Fibroblast of villous mesenchyme (primary cell): ENCODE measurements at places on chromosomes 6 and 20.

DNA sequence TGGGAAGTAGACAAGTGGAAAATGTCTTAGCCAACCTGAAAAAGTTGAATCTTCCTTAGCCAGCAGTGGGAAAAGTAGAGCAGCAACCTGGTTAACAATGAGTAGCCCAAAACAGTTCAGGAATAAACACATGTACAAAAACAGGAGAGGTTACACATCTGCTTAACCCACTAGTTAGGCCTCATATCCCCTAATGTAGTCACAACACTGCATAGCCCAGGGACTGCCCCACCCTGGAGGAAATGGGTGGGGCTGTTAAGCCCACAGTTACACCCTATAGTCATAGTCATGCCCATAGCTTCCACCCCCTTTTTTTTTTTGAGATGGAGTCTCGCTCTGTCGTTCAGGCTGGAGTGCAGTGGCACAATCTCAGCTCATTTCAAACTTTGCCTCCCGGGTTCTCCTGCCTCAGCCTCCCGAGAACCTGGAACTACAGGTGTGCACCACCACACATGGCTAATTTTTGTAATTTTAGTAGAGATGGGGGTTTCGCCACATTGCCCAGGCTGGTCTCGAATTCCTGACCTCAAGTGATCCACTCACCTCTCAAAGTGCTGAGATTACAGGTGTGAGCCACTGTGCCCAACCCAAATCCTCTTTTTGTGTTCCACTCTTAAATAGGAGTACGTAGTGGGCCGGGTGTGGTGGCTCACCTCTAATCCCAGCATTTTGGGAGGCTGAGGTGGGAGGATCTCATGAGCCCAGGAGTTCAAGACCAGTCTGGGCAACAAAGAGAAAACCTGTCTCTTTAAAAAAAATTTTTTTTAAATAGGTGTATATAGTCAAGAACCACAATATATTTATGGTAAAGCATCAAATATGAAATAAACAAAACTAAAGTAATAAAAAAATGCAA lies 24.5 kb downstream of the ILRUN start:
- DNase-seq: peak; percentile 64

DNA sequence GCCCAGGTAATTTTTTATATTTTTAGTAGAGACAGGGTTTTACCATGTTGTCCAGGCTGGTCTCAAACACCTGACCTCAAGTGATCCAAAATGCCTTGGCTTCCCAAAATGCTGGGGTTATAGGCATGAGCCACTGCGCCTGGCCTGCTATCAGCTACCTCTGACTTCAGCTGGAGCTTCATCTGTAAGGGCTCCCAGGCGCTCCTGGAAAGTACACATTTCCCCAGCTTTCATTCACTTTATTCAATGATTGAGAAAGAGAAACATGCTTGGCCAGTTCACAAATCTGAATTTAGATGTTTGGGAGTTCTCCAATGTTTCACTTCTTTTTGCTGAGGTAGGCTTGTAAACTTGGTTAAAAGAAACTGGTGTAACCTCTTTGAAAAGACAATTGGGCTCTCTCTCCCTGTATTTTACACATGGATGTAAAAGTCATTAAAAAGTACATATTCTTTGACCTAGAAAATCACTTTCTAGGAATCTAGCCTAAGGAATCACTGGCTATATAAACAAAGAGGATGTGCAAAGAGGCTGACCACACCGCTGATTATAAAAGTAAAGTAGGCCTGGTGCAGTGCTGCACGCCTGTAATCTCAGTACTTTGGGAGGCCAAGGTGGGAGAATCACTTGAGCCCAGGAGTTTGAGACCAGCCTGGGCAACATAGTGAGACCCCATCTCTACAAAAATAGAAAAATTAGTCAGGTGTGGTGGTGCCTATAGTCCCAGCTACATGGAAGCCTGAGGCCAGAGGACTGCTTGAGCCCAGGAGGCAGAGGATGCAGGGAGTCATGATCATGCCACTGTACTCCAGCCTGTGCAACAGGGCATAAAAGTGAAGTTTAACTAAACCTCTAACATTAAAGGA lies 128.9 kb downstream of the BACH2 start:
- peak; percentile 9 for DNase-seq

DNA sequence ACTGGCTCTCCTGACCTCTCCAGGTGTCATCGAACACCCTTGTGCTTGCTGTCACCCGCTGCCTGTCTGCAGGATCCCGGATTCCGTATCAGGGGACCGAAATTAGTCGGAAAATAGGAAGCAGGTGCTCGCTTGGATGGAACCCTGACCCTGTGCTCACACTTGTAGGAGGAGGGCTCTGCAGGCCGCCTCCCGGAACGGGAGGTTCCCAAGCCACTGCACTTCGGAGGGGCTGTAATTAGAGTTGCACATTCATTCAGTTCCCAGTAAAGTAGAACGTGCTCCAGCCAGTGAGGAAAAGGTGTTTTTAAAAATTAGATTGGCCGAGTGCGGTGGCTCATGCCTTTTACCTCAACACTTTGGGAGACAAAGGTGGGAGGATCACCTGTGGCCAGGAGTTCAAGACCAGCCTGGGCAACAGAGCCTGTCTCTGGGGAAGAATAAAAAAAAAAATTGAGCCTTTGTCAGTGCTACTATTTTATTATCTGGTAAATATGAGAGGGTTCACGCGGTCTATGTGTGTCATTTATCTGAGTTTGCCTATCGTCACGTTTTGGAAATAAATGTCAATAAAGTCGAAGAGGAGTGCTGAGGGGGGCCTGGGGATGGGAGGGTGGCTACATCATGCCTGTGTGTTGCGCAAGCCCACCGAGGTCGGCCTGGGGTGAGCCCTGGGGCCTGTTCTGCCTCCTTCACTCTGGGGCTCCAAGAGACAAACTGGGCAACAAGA lies 1.5 kb upstream of the GMEB2 start:
- DNase-seq: peak; percentile 80

DNA sequence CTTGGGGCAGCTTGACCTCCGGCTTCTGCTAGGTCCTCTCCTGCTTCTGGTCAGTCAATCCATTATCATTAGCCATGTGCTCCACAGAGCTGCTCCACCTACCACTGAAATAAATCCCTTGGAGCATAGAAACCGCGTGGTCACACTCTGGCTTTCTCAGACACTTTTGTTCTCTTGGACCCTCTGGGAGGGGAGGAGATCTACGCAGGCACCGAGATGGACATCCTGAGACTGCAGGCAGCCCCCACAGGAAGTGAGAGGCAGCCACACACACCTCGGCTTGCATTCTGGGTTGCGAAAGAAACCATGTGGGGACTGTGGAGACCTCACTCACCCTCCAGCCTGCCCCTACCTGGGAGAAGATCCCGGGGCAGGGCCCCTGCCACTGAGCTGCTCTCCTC lies 79.5 kb downstream of the FYN start:
- no peak for DNase-seq

DNA sequence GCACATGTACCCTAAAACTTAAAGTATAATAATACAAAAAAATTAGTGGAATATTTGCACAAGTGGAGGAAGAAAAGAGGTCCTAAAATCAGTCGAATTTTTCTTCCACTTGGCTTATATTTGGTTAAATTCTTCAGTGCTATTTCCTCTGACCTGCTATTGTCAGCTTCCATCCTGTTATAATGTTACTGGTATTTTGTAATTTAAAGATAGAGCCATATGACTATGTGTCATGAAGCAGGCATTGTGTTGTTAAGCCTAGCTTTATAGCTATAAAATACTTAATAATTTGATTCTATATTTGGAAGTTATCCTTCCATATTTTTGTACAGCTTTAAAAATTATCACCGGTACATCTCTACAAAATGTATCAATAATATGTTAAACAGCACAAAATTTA lies 455.9 kb upstream of the MARCKS start:
- DNase-seq: no peak

GRCh38 chr6:20208687-20209378 lies 3.4 kb downstream of the MBOAT1 start:
- DNase-seq: peak; percentile 40

DNA sequence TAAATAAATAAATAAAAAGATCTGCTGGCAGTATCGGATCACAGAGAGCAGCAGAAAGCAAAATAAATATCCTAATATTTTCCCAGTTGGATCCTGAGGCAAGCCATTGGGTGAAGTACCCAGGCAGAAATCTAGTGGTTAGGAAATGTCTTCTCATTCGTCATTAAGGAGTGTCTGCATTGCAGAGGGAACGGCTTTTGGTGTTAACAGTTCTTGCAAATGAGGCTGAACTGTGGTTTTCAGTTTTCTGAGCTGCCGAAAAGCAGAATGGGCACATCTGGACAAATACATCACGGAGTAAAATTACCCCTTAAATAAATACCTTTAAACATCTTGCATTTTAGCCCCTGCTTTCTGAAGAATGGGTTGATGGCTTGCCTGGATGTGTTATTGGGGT lies 82.3 kb upstream of the MPC1 start:
- DNase-seq: no peak

DNA sequence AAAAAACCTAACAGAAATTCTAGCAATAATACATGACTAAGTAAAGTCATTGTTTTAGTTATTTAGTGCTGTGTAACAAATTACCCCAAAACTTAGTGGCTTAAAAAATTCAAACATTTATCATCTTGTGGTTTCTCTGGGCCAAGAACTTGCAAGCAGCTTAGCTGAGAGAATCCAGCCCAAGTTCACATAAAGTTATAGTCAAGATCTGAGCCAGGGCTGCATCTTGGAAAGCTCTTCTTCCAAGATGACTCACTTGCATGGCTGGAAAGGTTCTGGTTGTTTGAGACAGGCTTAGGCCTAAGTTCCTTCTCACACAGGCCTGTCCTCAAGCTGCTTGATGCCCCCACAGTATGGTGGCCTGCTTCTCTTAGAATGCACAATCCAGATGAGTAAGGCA lies 217.8 kb upstream of the TSHZ2 start:
- peak; percentile 2 for DNase-seq

DNA sequence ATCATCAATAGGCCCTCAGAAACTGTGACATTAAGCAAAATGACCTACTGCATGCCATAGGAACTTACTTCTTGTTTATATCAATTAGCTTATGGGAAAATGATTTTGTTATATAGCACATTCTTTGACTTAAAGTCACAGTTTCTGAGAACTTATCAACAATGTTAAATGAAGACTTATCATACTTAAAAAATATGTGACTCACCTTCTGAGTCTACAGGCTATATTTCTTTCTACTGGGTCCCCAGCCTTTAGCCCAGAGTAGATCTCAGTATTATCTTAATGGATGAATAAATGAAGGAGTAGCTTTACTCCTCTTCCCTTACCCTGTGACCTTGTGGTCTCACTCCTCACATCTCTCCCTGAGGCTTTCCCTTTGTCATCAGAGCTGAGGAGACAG lies 180.2 kb downstream of the MAFB start:
- DNase-seq: no peak

DNA sequence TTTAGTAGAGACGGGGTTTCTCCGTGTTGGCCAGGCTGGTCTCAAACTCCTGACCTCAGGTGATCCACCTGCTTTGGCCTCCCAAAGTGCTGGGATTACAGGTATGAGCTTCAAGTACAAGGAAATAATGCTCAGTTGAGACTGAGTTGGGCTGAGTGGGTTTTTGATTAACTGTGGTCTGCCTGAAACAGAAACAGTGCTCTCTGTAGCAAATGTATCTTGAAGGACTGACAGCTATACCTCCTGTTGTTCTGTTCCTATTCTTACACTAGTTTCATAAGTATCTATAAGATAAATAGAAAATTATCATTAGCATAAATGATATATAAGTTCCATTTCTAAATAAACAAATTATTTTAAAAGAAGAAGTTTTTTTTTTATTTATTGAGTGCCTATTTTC lies 142.8 kb upstream of the PTPRK start:
- DNase-seq: no peak

- peak; percentile 93 for DNase-seq
These were observed 15.7 kb upstream of the IGF2R start for GRCh38 chr6:159953091-159953601.

DNA sequence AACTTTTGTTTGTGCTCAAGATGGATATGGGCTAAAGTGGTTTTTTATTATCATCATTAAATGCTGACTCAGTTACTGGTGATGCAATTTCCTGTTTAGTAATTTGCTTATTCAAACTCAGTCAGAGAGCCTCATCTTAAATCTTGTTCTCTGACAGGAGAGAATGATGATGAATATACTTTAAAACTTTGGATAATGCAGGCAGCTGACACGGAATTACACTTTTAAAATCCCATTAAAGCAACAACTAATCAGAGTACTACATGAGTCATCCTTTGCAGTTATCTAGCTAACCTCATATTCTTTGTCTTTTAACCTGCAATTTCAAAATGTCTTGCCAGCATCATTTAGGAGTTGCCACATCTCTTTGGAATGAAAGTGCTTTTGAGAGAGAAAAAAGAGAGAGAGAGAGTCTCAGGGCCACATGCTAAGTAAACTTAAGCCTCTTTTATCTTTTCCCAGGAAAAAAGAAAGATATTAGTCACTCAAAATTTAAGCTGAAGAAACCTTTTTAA lies 9.2 kb upstream of the C6orf141 start:
- DNase-seq: peak; percentile 93

DNA sequence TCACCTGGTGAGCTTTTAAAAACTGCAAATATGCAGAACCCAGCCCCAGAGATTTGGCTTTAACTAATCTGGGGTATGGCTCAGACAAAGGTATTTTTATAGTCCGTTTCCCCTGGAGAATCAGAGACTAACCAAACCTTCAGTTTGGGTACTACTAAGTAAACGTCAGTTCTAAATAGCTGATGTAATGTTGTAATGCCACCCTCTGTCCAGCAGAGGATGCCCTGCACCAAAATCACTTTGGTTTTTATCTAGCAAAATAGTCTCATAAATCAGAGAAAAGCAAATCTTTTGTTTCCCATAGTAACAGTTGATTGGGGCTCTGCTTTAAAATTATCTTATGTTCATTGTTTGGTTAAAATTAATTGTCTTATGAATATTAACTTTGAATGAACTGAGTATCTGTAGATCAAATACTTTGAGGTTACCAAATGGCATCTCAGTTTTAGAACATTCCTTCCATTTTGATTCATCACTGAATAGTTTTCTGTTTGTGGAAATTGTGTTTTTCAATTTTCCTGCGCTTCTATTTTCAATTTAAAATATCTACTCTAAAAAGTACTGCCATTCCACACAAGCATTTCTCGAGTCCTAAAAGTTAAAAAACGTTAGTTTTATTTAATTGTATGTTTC lies 278.3 kb upstream of the PLCB4 start:
- DNase-seq: peak; percentile 52

DNA sequence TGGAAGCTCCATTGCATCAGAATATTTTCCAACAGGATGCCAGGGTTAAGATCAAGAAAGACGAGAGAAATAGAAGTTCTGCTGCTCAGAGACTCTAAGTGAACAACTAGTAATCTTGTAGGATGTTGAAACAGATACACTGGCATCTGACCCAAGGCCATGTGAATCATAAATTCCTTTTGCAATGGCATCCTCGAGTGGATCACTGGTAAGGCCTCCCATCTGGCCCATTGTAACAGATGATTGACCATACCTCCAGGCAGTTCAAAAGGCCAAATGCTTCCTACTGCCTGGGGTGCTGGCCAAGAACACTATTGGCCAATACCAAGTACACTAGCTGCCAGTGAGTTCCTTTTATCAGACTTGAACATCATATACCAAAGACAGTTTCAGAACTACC lies 9.9 kb upstream of the SLC17A3 start:
- DNase-seq: peak; percentile 46

- DNase-seq: no peak
These were observed 348.3 kb upstream of the ZFP64 start for GRCh38 chr20:52539891-52540290.
